ENCODE measurements at places on chromosomes 2 and 18.

- no peak for DNase-seq
These were observed 13.5 kb downstream of the CCDC121 start for GRCh38 chr2:27615316-27615715.

DNA sequence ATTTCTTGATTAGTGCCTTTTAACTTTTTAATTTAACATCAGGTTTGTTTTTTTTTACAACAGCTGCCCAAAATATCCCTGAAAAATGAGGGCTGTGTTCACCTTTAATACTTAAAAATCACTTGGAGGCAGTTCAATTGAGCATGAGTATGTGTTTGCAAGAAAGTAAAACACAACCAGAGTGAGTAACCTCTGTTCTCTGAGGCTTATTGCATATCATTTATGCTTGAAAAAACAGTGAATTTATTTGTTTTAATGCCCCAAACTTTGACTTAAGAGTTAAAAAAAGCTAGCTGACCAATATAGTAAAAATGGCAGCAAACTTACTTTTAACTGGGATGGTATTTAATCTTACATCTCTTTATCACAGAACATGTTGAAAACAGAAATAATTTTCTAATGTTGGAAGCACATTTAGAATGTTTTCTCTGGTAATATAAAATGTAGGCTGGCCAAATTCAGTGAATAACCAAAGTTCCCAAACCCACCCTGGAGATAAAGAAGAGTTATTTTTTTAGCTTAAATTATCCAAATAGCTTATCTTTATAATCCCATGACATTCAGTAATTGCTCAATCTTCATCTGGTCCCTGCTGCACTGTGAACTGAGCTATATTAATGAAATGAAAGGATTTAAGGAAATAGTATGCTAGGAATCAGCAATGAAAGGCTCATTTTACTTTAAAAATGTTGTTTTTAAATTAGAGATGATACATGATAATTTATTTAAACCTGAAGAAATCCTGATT, 24.8 kb upstream of the EFEMP1 start:
- no peak for DNase-seq

DNA sequence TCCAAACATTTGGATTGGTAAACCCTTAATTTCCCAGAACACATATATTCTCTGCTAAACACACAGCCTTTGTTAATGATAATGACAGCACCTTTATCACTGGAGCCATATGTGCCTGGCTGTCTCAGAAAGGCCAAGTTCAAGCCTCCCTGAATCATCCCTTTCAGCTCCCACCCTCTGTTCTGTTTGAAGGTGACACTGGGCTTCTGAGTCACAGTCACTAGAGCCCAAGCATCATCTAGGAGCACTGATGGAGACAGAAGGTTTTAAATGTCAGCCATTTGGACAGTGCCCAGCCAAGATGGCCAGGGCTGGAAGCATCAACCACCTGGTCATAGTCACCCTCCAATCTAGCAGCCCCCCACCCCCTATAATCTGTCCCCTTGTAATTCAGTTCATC, 80.6 kb downstream of the NRP2 start:
- DNase-seq: no peak

- DNase-seq: no peak
These were observed 4.2 kb downstream of the SPAST start for GRCh38 chr2:32067549-32067948.

DNA sequence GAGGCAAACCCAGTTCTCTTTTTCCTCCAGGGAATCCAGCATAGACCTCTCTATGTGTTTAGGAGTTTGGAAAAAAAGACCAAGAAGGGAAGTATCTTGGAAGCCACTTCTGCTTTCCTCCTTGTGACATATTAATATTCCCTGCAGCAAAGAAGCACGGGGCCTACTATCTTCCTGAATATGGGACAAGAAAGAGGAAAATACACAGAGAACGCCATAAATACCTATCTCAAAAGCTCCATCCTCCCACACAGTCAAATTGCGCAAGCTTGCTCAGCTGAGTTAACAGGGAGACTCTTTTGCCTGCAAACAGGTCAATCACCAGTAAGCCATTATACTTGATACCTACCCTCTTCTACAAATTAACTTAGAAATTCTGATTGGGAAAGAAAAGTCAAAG, 16.7 kb upstream of the RAPH1 start:
- peak; percentile 9 for DNase-seq

DNA sequence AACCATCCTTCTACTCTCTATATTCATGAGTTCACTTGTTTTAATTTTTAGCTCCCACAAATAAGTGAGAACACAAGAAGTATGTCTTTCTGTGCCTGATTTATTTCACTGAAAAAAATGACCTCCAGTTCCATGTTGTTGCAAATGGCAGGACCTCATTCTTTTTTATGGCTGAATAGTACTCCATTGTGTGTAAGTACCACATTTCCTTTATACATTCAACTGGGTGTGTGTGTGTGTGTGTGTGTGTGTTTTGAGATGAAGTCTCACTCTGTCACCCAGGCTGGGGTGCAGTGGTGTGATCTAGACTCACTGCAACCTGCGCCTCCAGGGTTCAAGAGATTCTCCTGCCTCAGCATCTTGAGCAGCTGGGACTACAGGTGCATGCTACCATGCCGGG, 41.2 kb downstream of the KCNG3 start:
- DNase-seq: no peak

DNA sequence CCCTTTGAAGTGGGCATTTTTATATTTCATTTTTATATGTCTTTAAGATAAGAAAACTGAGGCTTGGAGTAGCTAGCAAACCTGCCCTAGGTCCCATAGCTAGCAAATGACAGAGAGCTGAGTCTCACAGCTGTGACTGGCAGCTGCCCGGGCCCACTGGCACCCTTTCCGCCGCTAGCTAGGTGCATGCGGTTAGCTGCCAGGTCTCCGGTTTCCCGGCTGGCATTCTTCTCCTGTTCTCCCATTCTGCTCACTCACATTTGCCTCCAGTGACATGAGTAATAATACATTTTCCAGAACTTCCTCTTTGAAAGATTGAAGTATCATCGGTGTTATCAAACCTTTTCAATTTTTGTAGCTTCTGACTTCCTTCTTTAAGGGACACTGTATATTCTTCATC, 38.7 kb downstream of the MTCL1 start:
- no peak for DNase-seq

DNA sequence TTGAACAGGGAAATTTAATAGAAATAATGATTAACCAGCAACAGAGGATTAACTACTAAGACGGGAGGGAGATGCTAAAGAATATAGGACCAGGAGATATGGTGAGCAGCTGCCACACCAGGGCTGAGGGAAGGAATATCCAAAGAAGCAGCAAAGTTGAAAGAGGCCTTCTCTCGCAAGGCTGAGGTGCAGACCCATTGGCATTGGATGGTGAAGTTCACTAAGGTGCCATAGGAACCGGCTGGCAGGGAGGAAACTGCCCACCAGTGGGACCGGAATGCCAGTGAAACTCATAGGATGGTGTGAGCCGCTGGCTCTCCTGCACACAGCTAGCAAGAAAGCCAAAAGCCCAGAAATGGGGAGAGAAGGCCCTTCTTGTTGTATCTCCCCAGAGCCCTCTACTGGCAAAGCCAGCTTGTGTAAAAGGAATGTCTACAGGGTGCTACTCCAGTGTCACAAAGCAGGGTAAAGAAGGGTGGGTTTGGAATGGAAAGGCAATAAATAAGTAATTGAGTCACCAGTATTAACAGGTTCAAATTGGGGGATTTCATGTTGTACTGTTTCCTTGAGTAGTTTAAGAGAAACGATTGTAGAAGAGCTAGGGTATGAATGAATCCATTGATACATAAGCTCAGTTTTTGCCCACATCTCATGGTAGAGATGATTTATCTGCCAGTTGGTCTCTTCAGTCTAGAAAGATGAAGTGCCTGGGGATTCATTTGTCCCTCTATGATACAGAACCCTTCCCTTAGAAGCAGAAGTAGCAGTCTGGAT, 36.0 kb downstream of the FARP2 start:
- DNase-seq: no peak

DNA sequence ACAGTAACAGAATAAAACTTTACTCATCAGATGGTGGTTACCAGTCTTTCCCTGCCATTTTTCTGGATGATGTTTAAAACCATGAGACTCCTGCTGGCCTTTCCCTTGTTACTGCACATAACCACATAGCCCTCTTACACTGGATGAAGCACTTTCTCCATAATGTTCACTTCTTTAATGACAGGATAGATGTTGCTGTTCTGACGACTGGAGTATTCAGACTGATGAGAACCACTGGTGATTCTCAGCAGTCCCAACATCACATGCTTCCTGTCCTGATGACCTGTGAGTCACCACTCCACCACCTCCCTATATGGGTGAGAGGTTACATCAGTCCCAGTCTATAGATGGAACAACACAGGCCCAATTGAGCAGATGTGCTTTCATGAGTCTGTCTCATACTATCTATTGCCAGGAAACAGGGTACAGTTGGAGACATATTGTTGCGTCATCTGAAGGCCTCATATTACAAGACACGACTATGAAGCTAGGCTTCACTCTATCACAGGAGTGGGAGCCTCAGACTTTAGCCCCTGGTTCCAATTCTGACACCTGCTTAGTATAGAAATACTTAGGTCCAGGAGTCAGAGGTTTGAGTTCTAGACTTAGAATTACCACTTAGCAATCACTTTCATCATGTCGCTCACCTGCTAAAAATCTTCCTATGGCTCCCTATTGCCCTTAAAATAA, 145.7 kb upstream of the KLF7 start:
- DNase-seq: peak; percentile 67

DNA sequence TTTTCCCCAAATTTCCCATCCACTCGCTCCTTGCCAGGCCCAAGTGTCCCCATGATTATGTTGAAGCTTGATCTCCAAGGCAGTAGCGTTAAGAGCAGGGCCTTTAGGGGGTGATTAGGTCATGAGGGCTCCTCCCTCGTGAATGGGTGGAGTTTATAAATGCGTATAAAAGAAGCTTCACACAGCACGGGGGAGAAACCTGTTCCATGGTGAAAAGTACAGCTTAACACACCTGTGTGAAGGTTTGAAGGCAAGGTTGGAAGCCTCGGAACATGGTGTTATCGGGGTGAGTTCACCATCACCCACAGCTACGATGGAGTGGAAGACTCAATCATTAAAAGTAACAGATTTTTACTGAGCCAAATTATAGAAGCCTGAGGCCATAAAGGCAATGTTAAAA, 137.4 kb upstream of the ALKAL2 start:
- no peak for DNase-seq

DNA sequence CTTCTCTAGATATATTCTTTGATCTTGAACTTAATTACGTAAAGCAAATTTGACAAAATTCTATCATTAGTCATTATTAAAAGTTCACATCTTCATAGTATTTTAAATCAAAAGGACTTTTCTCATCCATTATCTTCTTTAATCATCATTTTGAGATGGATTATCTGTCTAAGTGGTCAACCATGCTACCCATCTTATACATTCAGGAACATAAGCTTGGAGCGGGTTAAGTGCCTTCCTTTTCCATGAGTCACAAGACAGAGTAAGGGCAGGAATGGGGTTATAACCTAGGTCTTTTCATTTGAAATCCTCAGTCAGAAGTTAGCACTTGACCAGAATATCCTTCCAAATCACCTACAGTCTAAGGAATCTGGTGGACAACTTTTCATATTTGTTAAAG, 297.1 kb downstream of the TCF4 start:
- DNase-seq: no peak
